ENCODE measurements at places on chromosomes 1 and 21.

DNA sequence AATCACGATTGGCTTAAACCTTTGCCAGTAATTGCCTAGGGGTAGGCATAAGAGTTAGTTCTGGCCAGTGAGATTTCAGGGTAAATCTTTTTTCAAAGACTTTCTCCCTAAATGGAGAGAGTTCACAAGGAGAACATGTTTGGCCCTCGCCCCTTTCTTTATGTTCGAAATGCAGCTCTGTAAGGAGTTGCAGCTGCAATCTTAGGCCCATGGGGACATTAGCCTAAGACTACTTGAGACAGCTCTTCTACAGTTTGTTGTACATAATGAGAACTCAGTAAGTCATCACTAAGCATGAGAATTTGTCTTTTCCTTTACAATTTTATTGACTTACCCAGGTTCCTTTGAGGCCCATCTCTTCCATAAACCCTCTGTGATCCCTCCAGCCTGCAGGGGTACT, 40.4 kb upstream of the GADD45A start:
- no peak for DNase-seq

GRCh38 chr1:157240495-157241184, 102.4 kb upstream of the ETV3 start:
- DNase-seq, result no peak

DNA sequence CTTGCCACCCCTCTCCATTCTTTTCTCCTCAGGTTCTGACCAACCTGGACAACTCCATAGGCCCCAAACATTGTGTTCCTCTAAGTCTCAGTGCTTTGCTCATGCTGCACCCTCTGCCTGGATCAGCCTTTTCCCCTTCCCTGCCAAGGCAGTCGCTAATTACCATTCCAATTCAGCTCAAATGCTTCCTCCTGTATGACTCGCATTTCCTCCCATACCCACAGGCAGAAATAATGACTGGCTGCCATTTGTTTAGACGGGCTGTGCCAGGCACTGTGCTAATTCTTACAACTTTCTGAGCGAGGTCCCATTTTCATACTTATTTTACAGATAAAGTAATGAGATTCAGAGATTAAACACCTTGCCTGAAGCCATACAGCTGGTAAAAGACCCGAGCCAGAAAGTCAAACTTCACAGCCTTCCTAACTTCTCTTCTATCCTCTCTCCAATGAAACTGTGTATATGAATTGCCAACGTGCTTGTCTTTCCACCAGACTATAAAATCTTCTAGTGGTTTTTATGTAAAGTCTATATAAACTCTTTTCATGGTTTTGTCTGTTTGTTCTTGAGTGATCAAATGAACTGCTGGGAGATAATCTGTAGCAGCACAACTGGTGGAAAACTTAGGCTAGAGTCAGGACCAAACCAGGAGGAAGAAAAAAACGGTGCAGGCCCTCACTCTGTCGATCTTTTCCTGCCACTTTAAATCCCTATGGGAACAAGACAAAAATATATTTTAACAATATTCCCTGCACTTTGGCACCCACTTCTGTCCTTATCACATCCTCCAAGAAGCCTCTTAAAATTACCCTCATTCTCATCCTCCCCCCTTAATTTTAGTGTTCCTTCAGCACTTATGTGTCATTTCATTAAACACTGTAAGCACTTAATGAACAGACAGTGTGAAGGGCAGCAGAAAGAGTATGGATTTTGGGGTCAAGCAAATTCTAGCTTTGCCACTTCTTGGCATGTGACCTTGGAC, 33.7 kb downstream of the RAB3B start:
- no peak for DNase-seq

- no peak for DNase-seq
Observed at GRCh38 chr21:42579456-42580075, 65.9 kb downstream of the SLC37A1 start.

DNA sequence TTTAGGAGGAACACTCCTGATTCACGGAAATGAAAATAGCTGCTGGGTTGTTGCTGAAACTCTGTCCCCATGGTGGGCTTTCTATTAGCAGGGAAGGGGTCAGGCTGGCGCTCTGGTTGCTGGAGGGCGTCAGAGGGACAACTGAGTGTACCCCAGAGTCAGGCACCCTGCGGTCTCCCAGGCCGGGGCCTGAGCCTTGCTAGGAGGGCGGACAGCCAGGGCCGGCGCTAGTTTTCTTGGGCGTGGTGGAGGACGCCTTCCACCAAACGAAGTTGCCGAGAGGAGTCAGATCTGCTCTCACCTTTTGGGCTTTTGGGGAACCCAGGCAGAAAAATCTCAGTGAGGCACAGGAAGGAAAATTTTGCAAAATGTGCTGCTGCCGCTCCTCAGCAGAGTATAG, 54.8 kb downstream of the NGF start:
- DNase-seq, result no peak

DNA sequence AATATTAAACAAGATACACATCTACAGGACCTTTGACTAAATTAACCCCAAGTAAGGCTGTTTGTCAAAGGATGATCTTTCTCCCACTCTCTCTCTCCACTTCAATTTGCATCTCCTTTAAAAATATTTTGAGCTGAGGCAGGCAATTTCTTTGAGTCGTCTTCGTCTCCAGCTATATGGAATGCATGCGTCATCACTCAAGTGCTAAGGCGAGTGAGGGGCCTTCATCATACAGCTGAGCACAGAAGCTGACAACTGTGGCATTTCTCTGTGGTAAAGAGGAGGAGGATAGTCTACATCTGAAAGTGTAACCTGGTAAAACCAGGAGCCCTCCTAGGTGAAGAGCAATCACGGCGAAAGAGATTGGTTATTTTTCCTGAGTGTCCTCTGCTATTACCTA, 7.6 kb downstream of the EPHX4 start:
- DNase-seq, result no peak

- no peak for DNase-seq
Observed at GRCh38 chr1:14590411-14591180, 7.9 kb upstream of the KAZN start.

DNA sequence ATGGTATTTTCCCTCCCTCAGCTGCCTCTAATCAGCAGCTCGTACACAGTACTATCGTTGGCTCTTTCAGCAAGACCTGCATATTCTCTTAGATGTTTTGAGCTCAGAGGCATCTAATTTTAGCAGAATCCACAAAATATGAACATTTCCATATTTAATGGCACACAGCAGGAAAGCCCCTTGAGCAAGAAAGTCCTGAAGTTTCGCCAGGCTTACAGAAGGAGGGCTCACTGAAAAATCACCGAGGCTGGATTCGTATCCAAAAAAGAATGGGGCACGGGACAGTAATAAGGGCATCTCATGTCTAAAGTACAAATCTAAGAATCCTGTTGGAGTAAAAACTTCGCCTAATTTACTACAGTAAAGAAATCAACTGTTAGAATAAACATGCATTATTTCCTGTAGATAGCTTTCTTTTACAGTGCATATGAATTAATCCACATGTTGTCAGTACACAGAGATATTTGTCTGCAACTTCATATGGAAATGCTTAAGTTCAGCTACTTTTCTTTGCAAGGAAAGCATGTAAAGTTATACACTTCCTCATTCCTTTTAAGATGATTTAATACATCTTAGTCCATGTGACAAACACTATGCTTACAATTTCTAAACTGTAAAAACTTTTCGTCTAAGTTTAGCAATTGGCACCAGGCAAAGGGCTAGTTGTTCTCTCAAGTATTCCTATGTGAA, 1205.3 kb upstream of the ADGRL4 start:
- DNase-seq, result no peak

- DNase-seq, result no peak
Observed at GRCh38 chr1:201475915-201476669, 7.1 kb upstream of the PHLDA3 start.

DNA sequence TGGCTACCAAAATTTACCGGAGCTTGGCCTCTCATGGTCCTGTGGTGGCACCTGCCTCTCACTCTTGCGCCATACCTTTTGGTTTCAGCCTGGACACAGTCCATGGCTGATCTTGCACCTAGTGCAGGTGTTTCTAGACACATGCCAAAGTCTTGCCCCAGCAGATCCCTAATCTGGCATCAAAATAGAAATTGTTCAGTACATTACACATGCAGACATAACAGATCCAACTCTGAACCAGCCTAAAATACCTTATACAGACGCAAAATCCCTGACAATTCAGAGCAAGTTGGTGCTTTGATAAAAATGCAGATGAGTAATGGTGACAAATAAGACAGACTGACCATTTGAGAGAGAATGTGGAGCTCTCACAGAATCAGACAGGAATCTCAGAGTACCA, 44.1 kb downstream of the NGF start:
- no peak for DNase-seq

DNA sequence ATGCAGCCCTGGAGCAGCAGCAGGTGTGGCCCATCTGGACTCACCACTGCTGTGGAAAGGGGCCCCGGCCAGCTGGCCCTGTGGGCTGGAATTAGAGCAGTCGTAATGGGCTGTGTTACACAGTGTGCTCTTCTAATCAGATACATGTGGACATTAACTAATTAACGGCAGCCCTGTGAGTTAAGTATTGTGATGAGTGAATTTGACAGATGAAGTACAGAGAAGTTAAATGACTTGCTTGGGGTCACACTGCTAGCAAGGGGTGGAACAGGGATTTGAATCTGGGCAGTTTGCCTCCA, 58.6 kb downstream of the MDM4 start:
- no peak for DNase-seq

GRCh38 chr1:175394739-175395138, 202.2 kb upstream of the KIAA0040 start:
- no peak for DNase-seq

DNA sequence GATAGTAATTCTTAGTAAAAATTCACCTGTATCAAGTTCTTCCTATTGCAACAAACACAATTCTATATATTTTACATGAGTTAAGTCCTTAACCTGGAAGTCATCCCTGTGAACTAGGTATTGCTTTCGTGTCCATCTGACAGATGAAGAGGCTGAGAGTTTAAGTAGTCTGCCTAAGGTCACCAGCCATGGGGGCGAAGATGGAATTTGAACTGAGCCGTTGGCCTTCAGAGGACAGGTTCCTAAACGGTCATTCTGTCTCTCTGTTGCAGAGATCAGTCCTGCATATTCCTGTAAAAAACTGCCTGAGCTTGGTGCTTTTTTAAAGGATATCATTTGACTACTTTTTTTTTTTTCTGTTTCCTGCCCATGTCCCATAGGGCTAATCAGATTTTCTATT, 10.2 kb upstream of the POFUT2 start:
- DNase-seq, result no peak

DNA sequence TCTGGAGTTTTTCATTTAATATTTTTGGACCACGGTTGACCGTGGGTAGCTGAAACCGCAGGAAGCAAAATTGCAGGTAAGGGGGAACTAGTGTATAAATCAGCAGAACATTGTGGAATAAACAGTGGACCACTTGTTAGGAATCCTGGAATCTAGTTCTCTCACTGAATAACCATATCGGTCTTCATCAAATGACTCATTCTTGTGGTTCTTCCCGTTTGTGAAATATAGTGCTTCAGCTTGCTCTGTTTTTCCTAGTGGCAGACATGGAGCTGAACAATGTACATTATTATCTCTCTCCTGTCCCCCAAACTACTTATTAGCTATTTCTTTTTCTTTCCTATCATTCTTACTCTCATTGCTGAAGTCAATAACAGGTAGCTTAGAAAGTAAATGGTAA, 61.9 kb downstream of the HSPA13 start:
- DNase-seq, result no peak

DNA sequence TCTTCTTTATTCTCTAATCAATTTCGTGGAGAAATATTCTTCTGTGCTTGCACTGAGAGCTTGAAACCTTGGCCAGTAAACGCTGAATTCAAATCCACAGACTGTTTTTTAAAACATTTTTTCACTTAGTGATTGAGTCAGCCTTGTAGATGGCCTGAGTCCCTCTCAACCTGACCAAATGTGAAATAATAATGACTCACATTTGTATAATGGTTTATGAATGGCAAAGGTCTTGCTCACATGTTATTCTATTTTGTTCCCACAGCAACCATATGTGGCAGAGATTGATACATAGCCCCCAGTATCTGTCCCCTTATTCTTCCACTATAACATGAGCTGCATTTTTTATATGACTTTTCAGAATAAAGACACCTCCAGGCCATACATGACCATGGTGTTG, 47.8 kb upstream of the CCDC190 start:
- DNase-seq, result no peak

DNA sequence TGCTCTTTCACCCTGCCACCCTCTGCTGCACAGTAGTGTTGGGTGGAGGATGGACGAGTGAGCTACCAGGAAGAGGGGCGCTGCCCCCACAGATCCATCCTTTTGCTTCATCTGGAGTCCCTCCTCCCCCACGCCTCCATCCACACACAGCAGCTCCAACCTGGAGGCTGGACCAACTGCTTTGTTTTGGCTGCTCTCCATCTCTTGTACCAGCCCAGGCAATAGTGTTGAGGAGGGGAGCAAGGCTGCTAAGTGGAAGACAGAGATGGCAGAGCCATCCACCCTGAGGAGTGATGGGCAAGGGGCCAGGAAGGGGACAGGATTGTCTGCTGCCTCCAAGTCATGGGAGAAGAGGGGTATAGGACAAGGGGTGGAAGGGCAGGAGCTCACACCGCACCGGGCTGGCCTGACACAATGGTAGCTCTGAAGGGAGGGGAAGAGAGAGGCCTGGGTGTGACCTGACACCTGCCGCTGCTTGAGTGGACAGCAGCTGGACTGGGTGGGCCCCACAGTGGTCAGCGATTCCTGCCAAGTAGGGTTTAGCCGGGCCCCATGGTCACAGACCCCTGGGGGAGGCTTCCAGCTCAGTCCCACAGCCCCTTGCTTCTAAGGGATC, 8.5 kb downstream of the CHRNB2 start:
- no peak for DNase-seq

DNA sequence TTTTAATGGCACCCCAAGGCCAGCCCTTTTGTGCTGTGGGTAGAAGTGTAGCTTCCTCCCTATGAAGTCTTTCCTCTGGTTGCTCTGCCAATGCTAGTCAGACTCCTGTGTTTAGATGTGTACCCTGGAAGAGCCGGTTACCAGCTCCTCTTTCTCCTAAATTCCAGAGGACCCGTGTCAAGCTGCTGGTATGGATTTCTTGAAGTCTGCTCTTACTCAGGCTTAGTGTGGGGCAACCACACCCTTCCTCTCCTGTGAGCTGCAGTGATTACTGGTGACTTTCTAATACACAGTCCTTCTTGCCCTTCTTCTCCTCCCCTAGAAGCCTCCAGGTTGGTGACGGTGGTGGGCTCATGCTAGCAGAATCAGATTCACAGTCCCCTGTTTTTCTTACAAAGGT, 74.1 kb upstream of the AKT3 start:
- no peak for DNase-seq

DNA sequence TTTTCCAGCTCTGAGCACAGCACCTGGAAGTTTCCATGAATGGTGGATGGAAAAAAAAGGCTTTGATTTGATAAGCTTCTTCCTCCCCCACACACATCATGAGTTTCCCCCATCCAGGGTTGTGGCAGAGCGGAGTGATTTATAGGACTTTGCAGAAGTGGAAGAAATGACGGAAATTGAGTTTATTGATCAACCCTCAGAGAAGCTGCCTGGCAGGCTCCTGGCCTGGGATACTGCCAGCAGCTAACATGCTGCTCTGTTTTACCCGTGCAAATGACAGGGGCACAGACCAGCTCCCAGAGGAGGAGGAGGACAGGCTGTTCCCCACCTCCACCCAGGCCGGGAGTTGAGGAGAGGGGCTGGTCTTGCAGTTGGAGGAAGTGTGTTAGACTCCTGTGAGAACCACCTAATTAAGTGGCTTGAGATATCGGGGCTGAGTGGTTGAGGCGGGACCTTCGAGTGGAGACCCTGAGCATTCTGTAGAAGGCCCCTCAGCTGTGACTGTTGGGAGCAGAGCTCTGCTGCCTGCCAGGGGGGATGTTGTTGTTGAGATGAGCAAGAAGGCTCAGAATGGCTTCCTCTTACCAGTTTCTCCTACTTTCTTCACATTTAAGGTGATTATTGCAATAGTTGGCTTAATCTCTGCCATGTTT, 21.8 kb downstream of the ADORA1 start:
- DNase-seq, result no peak
